ENCODE measurements at places on chromosomes 6 and 20. TPM values are rescaled to one million over a fixed set of nuclear protein-coding genes. Genes with fewer than 3 reads are reported as not detected.

- DNase-seq: peak; percentile 2
Observed at GRCh38 chr6:166307082-166308032, 835 bp downstream of the PRR18 start.

- no peak for DNase-seq
Observed at GRCh38 chr6:116392132-116393013, 21.6 kb downstream of the DSE start.

The SMLR1 gene
- total RNA-seq: not detected

The ZSCAN31 gene
- total RNA-seq: 5.9 TPM

All from fibroblast of lung (primary cell).